ENCODE measurements at places on chromosomes 13 and 19.

DNA sequence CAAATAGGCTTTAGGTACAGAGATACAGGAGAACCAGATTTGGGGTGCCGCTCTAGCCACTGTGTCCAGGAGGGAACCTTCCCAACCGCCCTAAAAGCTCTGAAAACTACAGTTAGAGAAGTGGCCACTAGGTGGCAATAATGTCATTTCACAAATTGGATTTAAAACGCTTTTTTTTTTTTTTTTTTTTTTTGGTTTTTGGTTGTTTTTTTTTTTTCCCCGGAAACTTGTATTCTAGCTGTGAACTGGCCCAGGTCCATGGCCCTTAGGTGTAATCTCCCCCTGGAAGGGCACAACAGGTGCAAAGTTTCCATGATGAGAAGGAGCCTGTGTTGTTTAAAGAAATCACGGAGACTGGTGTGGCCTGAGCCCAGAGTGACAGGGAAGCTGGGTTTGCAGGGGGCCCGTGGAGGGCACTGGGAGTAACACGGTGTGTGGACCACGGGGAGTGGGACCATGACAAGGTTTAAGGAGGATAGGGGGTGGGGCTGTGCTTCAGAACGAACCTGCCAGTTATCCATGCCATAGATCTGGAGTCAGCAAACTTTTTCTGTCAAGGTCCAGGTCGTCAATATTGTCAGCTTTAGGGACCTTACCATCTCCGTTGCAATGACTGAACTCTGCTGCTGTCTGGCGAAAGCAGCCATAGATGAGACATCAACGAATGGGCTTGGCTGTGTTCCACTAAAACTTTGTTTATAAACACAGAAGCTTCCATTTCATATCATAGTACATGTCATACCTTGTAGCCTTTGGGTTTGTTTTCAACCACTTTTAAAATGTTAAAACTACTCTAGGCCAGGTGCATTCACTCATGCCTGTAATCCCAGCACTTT is 10.1 kb downstream of the OR1I1 start:
- DNase-seq, result no peak

DNA sequence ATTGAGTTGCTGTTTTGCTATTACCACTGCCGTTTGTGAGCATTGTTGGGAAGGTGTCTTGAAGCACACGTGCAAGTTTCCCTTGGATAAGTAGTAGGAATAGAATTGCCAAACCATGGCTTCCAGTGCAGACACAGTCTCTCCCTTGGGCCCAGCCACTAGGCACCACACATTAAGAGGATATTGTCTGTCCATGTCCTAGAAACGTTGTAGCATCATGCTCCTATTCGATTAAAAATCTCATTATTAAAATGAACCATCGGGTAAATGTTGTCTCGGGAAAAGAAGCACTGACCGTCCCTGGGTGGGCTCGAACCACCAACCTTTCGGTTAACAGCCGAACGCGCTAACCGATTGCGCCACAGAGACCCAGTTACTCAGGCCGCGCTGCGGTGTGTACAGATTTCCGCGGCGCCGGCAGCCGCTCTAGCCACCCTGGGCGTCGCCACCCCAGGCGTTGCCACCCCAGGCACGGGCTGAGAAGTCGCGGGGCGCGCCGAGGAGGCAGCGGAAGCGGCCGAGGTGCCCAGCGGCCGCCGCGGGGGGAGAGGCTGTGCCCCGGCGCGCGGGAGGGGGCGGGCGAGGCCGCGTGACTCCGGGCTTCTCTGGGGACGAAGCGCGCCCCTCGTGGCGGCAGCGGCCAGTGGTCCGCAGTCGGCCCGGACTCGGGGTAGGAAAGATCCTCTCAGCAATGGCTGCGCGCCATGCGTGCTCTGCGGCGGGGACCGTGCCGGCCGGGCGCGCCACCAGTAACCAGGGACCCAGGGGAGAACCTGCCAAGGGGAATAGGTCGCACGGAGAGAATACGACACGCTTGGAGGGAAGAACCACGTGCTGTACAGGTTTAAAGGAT is 56.2 kb downstream of the USPL1 start:
- DNase-seq, result peak; percentile 98

DNA sequence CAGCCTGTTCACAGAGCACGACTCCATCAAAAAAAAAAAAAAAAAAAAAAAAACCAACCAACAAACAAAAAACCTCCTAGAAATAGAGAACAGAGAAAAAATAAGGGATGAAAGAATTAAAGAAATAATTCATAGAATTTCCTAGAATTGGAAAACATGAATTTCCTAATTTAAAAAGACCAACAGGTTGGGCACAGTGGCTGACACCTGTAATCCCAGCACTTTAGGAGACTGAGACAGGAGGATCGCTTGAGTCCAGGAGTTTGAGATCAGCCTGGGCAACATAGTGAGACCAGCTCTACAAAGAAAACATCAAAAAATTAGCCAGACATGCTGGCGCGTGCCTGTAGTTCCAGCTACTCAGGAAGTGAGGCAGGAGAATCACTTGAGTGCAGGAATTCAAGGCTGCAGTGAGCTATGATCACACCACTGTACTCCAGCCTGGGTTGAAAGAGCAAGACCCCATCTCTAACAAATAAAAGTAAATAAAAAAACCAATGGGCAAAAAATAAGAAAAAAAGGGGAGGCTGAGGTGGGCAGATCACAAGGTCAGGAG is 6.5 kb downstream of the SPART start:
- no peak for DNase-seq

DNA sequence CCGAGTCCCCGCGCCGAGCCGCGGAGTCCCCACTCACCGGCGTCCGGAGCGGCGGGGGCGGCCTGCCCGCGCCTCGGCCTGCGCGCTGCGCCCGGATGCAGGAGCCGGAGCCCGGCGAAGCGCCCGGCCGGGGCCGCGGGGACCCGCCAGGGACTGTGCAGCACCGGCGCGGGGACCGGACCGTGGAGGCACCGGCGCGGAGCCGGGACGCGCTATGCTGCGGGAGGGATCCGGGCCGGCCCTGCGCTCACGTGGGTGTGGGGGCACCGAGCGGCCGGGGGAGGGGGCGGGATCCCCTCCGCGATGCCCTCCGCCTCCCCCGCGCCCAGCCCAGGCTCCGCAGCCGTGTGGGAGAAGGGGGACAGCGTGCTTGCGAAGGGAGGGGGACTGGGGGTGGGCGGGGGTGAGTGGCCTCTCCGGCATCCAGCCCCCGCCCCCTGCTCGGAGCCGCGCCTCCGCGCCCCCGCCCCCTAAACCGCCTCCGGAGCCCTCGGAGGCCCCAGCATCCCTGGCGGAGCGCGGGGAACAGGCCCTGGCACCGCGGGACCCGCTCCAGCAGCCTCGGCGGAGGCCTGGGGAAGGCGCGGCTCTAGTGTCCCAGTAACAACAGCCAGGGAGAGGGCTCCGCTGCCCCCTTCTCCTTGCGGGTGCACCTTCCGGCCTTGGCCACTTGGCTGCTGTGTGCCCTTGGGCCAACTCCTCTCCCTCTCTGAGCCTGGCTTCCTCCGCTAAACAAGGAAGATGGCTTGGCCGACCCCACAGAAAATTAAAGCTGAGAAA is at the start of gene SLC1A6:
Gene SLC1A6 (minus strand): TSS at position 389 of the 780 bp plus-strand sequence. CDS start 6,954 bp downstream, outside the sequence.
- DNase-seq, result no peak

DNA sequence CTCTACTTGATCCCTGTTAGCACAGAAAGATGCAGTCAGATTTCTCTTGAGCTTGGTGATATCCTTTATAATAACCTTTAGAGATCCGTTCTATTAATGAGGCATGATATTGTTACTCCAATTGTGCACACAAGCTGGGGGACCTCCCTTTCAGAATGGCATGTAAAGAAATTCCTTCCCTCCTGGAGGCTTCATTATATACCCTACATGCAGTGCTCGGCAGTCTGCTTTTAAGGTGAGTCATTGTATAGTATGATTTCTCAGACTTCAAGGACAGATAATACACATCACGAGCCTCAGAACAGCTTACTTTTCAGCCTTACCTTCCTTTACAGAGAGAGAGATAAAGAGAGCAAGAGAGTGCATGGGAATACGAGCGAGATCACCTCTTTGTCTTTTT is 261.3 kb downstream of the ATP8A2 start:
- no peak for DNase-seq

DNA sequence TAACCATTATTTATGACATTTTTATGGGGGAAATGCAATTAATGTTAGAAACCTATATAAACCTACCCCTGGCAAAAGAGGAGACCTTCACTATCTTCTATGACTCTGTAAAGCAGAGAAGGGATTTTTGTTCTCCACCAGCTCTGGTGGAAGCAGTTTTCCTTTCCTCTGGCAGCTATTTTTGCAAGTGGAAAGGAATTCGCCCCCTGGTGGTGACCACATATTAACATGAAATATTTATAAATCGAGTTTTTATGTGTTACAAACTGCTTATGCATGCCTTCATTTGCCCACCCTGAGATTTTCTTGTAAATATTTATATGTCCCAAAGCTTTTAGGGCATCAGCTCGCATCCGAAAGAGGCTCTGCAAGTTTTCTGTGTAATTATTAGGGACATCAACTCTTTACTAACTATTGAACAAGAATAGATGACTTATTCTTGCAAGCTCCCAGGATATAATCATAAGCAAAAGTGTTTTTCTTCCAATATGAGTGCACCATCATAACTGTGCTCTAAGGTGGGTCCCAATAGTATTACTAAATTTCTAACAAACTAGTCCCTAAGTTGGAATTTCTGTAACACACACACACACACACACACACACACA is 62.4 kb downstream of the SERTM1 start:
- DNase-seq, result no peak

DNA sequence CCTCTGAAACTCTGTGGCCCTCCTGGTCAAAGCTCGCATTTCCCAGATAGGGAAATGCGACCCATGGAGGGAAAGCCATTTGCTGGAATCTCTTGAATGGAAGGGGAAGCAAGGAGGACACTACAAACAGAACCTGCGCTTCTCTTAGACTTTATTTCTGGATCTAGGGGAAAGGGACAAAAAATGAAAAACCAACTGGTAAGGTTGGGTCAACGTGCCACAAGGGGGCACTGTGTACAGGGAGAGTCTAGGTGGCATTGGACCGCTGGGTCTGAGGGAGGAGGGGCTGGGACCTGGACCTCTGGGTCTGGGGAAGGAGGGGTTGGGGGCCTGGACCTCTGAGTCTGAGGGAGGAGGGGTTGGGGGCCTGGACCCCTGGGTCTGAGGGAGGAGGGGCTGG is 5.0 kb downstream of the KLK4 start:
- DNase-seq, result no peak

DNA sequence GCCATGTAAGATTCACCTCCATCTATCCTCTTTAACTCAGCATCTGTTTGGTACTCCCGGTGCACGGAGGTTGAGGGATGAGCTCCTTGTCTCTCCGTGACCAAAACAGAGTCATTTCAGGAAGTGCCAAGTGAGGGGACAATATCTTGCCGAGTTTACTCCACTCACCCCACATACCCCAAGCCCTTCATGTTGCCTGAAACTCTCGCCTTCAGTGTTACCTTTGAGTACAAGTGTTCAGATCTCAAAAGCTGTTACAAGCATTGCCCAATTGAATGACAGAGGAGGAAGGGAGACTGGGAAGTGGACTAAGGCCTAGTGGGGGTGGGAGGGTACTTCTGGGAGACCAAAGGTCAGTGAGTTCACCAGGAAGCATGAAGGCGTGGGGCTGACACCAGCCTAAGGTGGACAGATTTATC is 6.0 kb upstream of the SIGLEC12 start:
- DNase-seq, result no peak

GRCh38 chr13:105201351-105201750 is 1334.1 kb downstream of the EFNB2 start:
- no peak for DNase-seq

DNA sequence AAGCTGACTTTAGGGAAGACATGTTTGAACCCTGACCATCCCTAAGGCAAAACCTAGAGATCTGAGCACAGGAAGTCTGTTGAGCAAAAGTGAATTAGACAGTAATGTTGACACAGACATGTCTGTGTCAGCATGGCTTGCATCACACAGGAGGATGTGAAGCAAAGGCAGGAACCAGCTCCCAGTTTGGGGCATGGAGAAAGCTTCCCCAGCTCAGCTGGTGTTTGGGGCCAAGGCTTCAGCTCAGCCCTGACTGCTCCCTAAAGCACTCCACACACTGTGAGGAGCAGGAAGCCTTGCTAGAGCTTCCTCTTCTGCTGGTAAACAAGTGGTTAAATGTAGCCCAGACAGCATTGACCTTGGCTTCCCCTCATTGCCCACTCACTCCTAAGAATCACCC is 153.8 kb upstream of the UBL3 start:
- DNase-seq, result no peak

- no peak for DNase-seq
Observed at GRCh38 chr19:49409441-49410029, 13.7 kb downstream of the PTH2 start.

DNA sequence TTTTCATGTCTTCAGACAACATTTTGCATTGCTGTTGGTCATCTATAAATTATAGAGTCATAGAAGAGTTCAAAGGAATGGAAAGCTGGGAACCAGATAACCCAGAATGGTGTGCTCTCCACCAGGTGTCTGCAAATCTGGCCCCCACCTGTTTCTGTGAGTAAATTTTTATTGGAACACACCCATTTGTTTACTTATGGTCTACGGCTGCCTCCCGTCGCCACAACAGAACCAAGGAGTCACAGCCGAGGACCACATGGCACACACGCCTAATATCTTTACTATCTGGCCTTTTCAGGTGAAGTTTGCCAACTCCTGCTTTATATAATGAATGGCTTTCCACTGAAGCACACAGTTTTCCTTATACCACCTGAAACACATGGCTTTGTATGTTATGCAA is 58.2 kb downstream of the EFNB2 start:
- no peak for DNase-seq

DNA sequence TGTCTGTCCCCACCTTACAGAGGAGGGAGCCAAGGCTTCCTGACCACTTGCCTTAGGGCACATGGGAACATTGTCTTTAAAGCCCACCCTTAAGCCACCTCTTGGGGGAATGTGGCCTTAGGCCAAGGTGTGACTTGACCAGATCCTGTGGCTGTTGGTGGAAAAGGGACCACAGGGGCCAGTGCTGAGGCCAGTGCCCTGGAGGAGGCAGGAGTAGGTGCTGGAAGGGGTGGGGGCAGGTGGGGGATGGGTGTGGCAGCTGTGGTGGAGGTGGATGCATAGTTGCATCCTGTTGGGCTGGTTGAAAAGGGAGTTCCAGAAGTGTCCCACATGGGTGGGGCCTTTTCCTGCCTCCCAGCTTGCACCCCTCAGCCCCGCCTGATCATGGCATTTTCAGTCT is 44.8 kb downstream of the DNM2 start:
- DNase-seq, result peak; percentile 72

- peak; percentile 20 for DNase-seq
Observed at GRCh38 chr19:33712268-33712667, 84.4 kb upstream of the KCTD15 start.

DNA sequence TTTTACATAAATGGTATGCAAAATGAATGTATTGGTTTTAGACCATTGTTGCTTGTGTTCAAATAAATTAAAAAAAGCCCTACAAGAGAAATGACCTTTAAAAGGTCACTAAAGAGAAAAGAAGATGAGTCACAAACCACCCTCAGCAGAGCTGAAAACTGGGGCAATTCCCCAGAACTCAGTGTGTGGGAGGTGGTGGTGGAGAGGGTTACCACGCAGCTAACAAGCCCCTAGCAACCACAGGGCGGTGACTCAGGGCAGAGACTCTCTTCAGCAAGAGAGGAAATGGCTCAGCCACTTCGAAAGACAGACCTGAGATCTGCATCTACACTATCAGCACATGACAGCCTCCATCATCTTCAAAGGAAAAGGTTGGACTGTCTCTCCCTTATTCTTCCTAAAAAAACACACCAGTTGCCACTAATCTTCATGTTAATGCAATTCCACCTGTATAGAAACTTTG is 29.4 kb upstream of the NDFIP2 start:
- no peak for DNase-seq

Measured in upper lobe of right lung (tissue), 1 donor.